ENCODE measurements at places on chromosomes 5 and 9.

- no peak for DNase-seq
Measured at GRCh38 chr5:135521964-135522363, 13.8 kb downstream of the NEUROG1 start.

- no peak for DNase-seq
Measured at GRCh38 chr9:121326901-121327613, 43.0 kb downstream of the STOM start.

DNA sequence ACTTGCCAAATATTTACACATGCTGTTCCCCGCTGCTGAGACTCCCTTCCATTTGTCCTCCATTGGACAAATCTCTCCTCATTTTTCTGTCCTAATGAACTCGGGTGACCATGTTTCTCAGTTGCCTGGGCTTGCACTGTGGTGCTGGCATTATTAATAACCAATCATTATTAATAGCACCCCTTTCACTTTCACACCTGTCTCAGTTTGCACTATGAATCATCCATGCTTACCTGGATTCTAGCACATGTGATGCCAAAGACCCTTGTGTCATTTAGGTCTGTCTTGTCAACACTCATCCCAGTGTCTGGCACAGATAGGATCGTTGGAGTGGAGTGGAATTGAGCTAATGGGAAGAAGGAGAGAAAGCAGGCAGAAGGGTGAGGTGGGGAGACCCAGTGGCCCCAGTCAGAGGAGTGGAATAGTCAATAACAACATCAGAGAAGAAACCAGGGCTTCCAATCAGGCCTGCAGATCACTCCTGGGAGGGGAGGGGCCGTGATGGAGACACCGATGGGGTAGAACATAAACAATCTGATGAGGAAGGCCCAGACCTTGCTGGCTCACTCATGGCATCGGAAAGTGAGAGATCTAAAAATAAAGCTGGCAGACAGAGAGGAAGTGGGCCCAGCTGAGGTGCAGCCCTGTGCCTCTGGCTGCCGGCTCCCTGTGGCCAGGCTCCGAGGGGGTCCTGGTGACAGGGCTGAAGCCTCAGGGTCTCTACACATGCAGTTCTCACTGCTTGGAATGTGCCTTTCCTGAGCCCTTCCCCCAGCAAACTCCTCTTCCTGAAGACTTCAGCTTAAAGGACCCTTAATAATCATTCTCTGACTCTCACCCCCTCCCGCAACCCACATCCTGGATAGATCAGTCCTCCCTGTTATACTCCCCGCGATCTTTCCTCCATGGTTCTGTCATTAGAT lies 33.5 kb upstream of the CRB2 start:
- no peak for DNase-seq

DNA sequence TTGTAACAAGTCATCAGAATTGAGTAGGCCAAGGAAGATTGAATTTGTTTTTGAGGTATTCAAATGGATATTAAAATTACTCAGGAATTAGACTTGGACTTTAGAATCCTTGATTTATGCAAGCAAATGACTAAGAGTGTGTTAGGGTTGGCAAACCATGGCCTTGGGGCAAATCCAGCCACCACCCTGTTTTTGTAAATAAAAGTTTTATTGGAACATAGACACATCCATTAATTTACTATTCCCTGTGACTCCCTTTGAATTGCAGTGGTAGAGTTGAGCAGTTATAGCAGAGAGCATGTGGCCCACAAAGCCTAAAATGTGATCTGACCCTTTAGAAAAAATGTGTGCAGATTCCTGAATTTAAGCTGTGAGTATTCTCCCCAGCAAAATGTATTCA lies 115.6 kb downstream of the WDR70 start:
- DNase-seq: no peak

DNA sequence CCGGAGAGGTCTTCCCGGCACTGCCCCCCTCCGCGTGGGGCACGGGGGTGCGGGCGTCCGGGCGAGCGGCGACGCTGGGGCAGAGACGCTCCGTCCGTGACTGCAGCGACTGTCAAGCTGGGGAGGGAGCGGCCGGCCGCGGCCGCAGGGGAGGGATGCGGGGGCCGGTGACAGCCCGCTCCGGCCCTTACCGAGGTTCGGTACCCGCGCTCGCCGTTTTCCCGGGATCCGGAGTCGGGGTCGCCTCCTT lies 400 bp downstream of the KDM4C start:
- DNase-seq: no peak

- no peak for DNase-seq
Measured at GRCh38 chr9:12819436-12820185, 44.8 kb downstream of the LURAP1L start.

DNA sequence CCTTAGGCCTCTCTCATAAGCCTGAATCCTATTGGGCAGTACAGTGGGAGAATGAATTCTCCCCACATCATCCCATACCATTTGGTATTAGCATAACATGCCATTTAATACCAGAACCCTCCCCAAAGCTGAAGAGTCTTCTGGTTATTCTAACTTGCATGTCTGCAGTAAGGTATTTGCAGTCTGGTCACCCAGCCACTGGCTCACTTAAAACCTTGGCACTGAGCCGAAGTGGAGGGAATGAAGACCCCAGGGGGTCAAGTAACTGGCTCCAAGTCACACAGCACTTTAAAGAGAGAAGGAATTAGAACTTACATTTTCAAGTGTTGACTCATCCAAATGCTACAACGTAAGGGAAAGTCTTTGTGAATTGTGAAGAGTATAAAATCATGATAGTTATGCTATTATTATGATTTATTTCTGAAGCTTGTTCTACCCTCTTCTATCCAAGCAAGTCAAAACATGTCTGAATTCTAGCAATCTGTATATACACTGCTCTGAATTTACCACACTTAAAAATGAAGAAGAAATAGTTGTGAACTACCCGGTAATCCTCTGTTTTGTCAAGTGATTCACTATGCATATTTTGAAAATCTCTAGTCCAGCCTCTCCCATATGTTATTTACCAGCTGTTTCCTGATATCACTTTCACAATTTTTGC lies 28.5 kb downstream of the GLRA1 start:
- no peak for DNase-seq

GRCh38 chr5:60568646-60569045 lies 131.3 kb downstream of the DEPDC1B start:
- DNase-seq: no peak

- no peak for DNase-seq
Measured at GRCh38 chr5:22070186-22070728, 782.9 kb downstream of the CDH12 start.

GRCh38 chr5:1443991-1444360 lies 1.3 kb downstream of the SLC6A3 start:
- DNase-seq: no peak

- DNase-seq: peak; percentile 37
Measured at GRCh38 chr5:77893225-77893860, 117.2 kb upstream of the TBCA start.

DNA sequence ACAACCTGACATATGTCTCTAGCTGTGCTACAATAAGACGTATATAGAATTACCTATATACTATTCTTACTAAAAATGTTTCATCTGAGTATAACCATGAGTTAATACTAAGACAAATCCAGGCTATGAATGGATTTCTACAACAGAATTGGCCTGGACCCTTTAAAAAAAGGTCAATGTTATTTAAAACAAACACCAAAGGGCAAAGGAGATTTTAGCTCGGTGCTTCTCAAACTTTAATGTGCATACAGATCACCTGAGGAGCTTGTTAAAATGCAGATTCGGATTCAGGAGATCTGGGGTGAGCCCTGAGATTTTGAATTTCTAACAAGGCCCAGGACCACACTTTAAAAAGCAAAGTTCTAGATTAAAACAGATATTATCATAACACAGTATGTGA lies 6.5 kb downstream of the TNFSF8 start:
- no peak for DNase-seq

- DNase-seq: peak; percentile 89
Measured at GRCh38 chr5:1106385-1107166, 5.3 kb downstream of the SLC12A7 start.

DNA sequence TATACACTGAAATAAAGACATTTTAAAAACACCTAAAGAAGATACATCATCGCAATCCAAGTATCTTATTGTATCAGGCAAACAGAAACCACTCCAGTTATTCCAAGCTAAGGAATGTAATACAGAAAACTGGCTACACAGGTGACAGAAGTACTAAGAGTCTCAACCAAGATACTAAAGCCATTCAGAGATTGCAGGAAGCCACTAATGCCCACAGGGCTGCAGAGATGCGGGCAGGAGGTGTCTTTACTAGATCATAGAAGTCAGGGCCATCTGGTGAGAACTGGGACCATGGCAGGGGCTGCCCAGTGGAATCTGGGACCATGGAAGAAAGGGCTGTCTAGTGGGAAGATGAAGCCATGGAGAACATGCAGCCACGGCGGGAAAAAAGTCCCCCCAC lies 365.6 kb downstream of the NDUFS4 start:
- DNase-seq: no peak

GRCh38 chr9:135582966-135583687 lies 21.6 kb downstream of the PAEP start:
- no peak for DNase-seq

DNA sequence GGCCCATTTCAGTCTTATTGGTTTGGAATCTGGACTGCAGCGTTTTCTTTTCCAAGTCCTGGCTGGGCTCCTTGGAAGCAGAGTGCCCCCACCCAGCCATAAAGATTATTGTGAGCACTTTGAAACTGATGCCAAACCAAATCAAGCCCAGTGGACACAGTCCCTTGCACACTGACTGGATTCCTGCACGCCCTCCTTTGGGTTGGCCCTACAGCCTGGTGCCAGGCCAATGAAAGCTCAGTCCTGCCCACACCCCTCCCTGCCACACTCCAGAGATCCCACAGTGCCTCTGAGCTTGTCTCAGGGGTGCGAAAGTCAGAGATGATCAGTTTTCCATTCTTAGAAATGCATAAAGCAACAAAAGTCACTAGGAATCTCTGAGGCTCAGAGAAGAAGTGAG lies 181.9 kb downstream of the CETN3 start:
- DNase-seq: no peak

GRCh38 chr9:134177624-134178393 lies 13.4 kb upstream of the RNU6ATAC start:
- DNase-seq: no peak

GRCh38 chr5:94361161-94361560 lies 257.2 kb downstream of the KIAA0825 start:
- no peak for DNase-seq

- no peak for DNase-seq
Measured at GRCh38 chr9:76365028-76365427, 29.2 kb downstream of the RFK start.

DNA sequence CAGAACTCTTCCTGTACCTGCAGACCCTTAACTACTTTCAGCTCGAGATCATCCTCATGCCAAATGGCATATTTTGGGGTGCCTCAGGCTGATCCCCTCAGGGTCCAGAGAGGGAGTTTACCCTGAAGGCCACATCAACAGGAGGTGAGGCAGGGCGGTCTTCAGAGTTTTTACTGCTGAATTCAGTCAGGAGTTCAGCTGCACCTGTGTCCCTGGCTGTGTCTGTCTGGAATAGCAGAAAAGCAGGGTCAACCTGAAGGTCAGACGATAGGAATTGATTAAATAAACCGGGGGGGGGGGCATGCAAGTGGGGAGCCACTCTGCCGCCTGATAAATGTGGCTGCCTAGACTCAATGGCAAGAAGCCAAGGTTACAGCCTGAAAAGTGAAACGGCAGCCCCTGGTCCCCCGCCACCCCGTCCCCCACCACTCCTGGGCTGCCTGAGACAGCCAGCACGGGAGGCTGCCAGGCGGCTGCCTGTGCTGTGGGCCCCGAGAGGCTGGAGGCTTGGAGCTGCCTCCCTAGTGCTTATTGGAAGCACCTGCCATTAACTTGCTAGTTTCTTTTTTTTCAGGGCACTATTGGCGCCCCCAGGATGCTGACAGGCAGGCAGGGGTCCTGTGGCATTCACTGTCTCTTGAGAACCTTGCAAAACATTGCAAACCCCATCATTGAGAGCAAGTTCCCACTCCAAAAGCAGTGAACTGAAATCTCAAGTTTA lies 182.7 kb upstream of the PPP1R26 start:
- no peak for DNase-seq

DNA sequence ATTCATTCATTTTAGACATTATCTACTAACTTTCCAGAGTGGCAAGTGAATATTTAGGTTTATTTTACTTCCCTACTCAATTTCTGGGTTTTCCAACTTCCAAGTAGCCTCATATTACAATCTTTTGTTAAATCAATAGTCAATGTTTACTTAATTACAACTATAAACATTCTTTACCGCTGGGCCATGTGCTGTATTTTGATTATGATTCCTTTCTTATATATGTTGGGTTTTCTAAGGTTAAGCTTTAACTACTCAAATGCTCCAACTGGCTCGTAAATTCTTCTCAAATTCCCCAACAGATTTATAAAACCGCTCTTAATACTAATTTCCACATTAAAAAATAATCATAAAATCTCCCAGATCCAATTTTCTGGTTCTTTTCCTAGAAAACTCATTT lies 110.1 kb upstream of the ABCA1 start:
- no peak for DNase-seq

DNA sequence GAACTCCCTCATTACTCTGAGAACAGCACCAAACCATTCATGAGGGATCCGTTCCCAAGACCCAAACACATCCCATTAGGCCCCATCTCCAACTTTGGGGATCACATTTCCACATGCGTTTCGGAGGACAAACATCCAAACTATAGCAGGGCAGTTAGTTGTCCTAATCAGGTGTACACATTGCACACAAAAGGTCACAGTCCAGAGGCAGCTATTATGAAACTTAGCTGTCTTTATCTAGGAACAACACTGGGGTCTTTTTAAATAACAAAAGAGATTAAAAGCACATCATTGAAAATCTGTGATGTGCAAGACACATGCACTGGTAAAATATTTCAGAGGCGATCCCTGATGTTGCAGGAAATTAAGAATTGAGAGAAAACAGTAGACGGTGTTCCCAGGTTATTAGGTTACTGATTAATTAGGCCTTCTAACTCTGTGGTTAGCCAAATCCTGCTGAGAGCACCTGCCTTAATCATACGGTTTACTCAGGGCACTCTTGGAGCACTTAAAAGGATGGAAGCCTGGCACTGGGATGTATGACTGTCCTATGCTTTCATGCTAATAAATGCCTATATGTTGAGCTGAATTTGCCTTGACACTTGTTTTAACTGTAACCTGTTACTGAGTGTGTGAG lies 1574.5 kb upstream of the WWC1 start:
- DNase-seq: no peak

GRCh38 chr5:179769271-179769670 lies 24.5 kb upstream of the LTC4S start:
- no peak for DNase-seq

DNA sequence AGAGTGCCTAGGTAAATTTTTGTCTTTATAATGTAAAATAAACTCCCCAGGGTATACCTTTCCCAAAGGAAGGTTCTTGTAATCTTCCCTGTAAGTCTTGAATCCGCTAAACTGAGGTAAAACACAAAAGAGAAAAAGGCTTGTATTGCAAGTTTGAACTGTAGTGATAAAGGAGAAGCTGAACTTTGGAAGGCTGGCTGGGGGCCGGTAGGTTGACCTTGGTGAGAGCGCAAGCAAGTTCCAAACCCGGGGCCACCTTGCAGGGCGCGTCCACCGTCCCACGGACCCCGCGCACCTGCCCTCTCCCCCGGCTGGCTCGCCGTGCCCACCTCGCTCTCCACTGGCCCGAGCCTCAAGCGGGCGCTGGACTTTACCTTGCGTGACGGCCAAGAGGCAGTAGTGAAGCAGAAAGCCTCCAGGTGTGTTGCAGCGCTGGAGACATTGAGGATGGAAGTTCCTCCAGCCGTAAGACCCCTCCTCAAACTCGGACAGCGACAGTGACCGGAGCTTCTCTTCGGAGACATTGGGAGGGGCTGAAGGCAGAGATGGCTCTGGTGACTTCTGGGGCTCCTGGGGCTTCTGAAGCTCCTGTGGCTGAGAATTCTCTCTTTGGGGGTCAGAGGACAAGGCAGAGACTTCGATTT lies 428 bp downstream of the SLCO4C1 start:
- DNase-seq: no peak

- no peak for DNase-seq
Measured at GRCh38 chr5:138661991-138662434, 86.8 kb upstream of the HSPA9 start.

- DNase-seq: no peak
Measured at GRCh38 chr5:143304836-143305475, 98.5 kb downstream of the NR3C1 start.

All from CD14-positive monocyte (primary cell).